ENCODE measurements at places on chromosomes 5 and 9. TPM values are rescaled to one million over a fixed set of nuclear protein-coding genes. Genes with fewer than 3 reads are reported as not detected.

DNA sequence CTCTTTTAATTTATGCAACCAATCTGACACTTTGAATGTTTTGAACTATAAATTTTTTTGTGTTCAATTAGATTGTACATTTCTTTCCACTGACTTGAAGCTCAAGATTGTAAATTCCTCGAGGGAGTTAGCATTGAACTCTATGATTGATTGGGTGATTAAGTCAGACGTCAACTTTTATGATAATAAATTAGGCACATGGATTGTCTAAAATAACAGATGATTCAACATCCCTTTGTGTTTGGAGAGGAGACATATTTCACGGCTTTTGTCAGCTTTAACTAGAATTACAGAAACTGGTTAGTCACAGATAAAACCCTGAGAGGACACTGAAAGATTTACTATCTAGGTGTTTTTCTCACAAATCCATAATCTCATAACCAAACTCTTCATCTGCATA, 32.7 kb upstream of the TXNDC8 start:
- H3K36me3 ChIP-seq = no peaks in the 10 kb centered on the region
- no peaks in the 10 kb centered on the region for H3K4me1 ChIP-seq
- H3K4me3 ChIP-seq = no peak overlapping the region
- no peak for DNase-seq
- no peak overlapping the region for H3K27ac ChIP-seq

GRCh38 chr5:68891718-68892117, 202.1 kb upstream of the SLC30A5 start:
- H3K36me3 ChIP-seq = no peaks in the 10 kb centered on the region
- H3K4me3 ChIP-seq = no peak overlapping the region
- H3K4me1 ChIP-seq = no peaks in the 10 kb centered on the region
- DNase-seq = no peak

- H3K27ac ChIP-seq = no peak overlapping the region
- no peaks in the 10 kb centered on the region for H3K27me3 ChIP-seq
- no peak overlapping the region for H3K4me3 ChIP-seq
- peaks cover 37% of the 10 kb centered on the region for H3K4me1 ChIP-seq
- peaks cover 6% of the 10 kb centered on the region for H3K36me3 ChIP-seq
Measured at GRCh38 chr9:125183561-125183960, 6.0 kb downstream of the PPP6C start.

DNA sequence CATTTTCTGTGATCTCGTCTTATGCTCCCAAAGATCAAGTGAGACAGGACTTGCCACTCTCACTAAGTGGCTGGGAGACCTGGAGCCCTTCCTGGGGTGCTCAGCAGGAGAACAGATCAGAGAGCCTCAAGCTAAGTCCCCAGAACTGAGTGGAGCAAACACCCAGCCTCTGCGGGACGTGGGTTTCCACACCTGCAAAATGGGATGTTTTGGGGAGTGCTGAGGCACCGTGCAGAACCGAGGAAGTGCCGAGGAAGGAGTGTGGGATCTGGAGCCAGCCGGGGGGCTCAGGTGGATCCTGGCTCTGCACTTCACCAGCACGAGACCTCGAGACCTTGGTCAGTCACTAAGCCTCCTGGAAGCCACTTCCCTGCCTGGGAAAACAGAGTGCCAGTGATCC, 166.0 kb downstream of the DAB2IP start:
- no peak overlapping the region for H3K27ac ChIP-seq
- H3K27me3 ChIP-seq = no peaks in the 10 kb centered on the region
- no peak for DNase-seq
- H3K4me1 ChIP-seq = no peaks in the 10 kb centered on the region

- H3K4me3 ChIP-seq = peak overlapping the region; percentile 94
- peak; percentile 76 for DNase-seq
- peaks cover 81% of the 10 kb centered on the region for H3K4me1 ChIP-seq
- peak overlapping the region; percentile 95 for H3K27ac ChIP-seq
Measured at GRCh38 chr5:172450861-172451695, 3.2 kb downstream of the SH3PXD2B start.

DNA sequence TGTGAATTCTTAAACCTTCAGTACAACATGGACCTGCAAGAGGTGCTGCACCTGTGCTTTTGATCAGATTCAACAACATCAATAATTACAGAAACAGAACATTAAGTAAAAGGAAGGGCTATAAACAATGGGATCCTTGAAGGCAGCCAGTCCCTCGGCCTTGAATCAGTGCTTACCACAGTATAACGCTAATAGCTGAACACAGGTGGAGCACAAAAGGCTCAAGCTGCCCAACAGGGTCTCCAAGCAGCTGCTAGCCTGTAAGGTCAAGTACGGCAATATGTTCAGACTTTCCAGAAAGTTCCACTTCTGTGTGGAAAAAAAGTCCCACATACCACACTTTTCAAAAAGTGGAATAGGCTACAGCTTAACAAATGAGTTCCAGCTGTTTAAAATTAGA, 61.9 kb upstream of the ITGA1 start:
- H3K4me3 ChIP-seq = no peak overlapping the region
- H3K4me1 ChIP-seq = peaks cover 16% of the 10 kb centered on the region
- no peak overlapping the region for H3K27ac ChIP-seq
- H3K27me3 ChIP-seq = no peaks in the 10 kb centered on the region

- H3K27ac ChIP-seq = peak overlapping the region; percentile 91
- peak; percentile 77 for DNase-seq
- H3K36me3 ChIP-seq = no peaks in the 10 kb centered on the region
- H3K27me3 ChIP-seq = no peaks in the 10 kb centered on the region
Measured at GRCh38 chr5:132227235-132227484, 493 bp downstream of the P4HA2 start.

GRCh38 chr5:173197375-173197891, 37.6 kb downstream of the NKX2-5 start:
- peaks cover 8% of the 10 kb centered on the region for H3K27me3 ChIP-seq
- H3K4me1 ChIP-seq = peaks cover 10% of the 10 kb centered on the region
- H3K27ac ChIP-seq = no peak overlapping the region

- H3K36me3 ChIP-seq = no peaks in the 10 kb centered on the region
- peaks cover 18% of the 10 kb centered on the region for H3K4me1 ChIP-seq
- no peaks in the 10 kb centered on the region for H3K27me3 ChIP-seq
- H3K27ac ChIP-seq = no peak overlapping the region
- no peak overlapping the region for H3K4me3 ChIP-seq
- DNase-seq = no peak
Measured at GRCh38 chr9:113238859-113239232, 17.5 kb downstream of the SLC31A1 start.

DNA sequence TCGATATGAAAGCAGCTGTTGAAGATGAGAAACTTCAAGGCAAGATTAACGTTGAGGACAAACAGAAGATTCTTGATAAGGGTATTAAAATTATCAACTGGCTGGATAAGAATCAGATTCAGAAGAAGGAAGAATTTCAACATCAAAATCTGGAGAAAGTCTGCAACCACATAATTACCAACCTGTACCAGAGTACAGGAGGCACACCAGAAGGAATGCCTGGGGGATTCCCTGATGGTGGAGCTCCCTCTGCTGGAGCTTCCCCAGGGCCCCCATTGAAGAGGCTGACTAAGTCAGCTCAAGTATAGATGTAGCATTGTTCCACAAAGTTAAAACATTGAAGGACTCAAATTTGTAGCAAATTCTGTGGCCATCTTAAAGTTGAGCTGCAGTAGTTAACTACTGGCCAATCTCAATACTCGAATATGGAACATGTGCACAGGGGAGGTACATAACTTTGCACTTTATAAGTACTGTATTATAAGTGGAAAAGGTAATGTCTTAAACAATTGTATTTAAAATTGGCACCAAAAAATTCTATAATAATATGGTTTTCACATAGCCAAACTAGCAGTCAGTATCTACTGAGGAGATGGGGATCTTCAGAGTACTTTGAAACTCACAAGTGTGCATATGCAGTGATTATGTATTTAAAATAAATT, 237.5 kb downstream of the CHSY3 start:
- no peak for DNase-seq
- H3K27me3 ChIP-seq = no peaks in the 10 kb centered on the region
- no peak overlapping the region for H3K27ac ChIP-seq
- H3K36me3 ChIP-seq = no peaks in the 10 kb centered on the region

DNA sequence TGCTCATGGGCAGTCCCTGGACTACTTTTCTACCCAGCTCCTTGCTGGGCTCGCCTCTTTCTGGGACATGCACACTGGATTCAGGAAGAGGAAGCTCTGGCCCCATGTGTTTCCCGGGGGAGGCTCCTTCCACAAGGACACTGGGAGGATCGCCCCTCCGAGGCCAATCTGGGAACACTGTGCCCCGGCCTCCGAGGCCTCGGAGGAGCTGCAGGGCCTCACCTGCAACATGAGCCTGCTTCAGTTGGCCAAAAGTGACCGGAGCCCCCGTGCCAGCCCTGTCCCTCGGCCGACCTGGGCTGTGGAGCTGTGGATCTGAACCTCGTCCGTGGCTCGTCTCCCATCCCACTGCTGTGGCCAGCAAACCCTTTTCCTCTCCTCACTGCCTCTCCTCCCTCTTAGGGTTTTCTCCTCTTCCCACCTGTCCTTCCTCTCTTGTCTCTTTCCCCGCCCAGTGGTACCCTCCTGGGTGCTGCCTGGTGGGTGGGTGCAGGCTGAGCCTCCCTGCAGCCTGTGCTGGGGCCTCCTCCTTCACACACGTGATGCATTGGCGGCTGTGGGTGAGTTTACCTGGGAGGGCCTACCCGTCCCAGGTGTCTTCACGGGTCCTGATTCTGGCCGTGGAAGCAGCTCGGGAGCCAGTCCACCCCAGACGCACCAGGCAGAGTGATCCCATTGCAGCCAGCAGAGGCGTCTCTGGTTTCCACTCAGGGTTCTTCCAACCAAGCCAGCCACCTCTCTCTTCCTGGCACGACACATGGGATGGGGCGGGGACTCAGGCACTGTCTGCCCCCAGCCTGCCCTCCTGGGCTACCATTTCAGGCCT, 241.8 kb downstream of the CACNA1B start:
- peaks cover 15% of the 10 kb centered on the region for H3K27me3 ChIP-seq
- H3K4me1 ChIP-seq = no peaks in the 10 kb centered on the region
- DNase-seq = no peak
- no peak overlapping the region for H3K27ac ChIP-seq
- H3K36me3 ChIP-seq = no peaks in the 10 kb centered on the region

DNA sequence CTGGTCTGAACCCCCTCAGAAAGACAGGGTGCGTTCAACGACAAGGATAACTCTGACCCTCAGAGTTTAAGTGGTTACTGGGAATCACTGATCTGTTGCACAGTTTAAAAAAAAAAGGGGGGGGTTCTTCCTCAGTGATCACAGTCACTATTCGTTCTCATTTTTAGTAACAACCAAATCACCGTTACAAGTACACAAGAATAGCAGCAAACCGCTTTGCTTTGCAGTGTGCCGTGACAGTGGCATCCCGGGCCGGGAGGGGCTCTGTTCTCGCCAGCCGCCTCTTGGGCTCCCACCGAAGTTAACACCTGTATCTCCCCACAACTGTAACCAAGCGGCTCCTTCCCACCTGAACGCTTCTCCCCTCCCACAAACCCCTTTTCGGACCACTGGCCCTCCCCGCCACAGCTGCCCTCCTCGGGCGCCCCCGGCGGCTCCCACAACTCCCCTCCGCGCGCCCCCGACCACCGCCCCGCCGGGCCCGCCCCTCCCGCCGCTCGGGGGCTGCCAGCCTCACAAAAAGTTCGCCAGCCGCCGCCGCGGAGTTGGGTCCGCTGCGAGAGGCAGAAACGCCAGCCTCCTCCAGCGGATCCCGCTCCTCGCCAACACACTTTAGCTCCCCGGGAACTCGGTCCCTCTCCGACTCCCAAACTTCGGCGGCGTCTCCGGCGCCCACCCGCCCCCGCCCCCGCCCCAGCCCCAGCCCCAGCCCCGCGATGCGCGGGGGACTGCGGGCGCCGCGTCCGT, 1.2 kb downstream of the SSBP2 start:
- no peaks in the 10 kb centered on the region for H3K36me3 ChIP-seq
- peaks cover 46% of the 10 kb centered on the region for H3K4me1 ChIP-seq
- peak; percentile 83 for DNase-seq
- no peaks in the 10 kb centered on the region for H3K27me3 ChIP-seq

GRCh38 chr9:118674942-118675341, 694.3 kb downstream of the BRINP1 start:
- no peaks in the 10 kb centered on the region for H3K4me1 ChIP-seq
- no peaks in the 10 kb centered on the region for H3K36me3 ChIP-seq
- H3K27me3 ChIP-seq = no peaks in the 10 kb centered on the region
- no peak overlapping the region for H3K27ac ChIP-seq
- H3K4me3 ChIP-seq = no peak overlapping the region
- DNase-seq = no peak

GRCh38 chr9:109787735-109788134, 7.7 kb downstream of the PALM2AKAP2 start:
- DNase-seq = no peak
- no peaks in the 10 kb centered on the region for H3K36me3 ChIP-seq
- H3K4me1 ChIP-seq = peaks cover 5% of the 10 kb centered on the region
- H3K27me3 ChIP-seq = no peaks in the 10 kb centered on the region
- H3K4me3 ChIP-seq = no peak overlapping the region

DNA sequence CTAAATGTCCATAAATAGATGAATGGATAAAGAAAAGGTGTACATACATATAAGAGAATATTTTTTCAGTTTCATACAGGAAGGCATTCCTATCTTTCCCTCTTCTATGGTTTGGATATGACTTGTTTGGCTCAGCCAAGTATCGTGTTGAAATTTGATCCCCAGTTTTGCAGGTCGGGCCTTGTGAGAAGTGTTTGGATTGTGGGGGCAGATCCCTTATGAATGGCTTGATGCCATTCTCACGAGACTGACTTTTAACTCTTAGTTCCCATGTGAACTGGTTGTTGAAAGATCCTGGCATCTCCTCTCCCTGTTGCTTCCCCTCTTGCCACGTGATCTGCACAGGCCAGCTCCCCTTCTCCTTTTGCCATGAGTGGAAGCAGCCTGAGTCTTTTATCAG, 421.1 kb upstream of the FTMT start:
- H3K36me3 ChIP-seq = no peaks in the 10 kb centered on the region
- no peak overlapping the region for H3K27ac ChIP-seq
- H3K27me3 ChIP-seq = no peaks in the 10 kb centered on the region
- no peaks in the 10 kb centered on the region for H3K4me1 ChIP-seq
- H3K4me3 ChIP-seq = no peak overlapping the region

DNA sequence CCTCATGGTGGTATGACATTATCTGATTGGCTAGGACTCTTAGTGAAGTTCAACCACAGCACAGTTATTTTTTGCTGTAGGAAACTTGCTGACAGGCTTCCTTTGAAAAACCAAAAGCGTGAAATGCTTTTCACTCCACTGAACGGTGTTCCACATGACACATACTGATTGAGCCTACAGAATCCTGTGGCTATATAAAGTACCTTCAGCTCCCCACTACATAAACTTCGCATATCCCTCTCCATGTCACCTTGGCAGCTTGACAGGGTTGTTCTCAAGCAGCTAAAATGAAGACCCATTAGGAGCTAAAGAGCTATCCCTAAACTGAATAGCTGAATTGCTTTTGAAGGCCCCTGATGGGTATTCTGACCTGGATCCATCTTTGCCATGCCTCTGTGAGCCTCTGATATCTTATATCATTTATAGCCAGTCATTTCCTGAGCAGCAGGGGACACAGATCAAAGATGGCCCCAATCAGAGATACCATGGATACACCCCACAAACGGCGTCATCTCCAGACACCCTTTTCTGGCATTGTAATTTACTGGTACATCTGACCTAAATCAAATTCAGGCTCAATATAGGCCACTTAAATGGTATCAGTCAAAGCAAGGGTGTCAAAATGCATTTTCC, 91.5 kb downstream of the APBA1 start:
- peaks cover 8% of the 10 kb centered on the region for H3K4me1 ChIP-seq
- H3K27ac ChIP-seq = no peak overlapping the region
- H3K4me3 ChIP-seq = no peak overlapping the region
- no peak for DNase-seq

The SLC36A2 gene
- not detected for total RNA-seq

The F2RL2 gene
- total RNA-seq = 0.79 TPM

The ADCY2 gene
- total RNA-seq = 11.8 TPM

The FGF18 gene
- 0.53 TPM for total RNA-seq

The SPATA31A5 gene
- not detected for total RNA-seq

The CDK7 gene
- 25.7 TPM for total RNA-seq

The IFNK gene
- total RNA-seq = not detected

Data from suprapubic skin (tissue), 4 donors.